ENCODE measurements at places on chromosomes 7 and 10.

- peak; percentile 1 for DNase-seq
Observed at GRCh38 chr7:158414486-158414961, 173.1 kb downstream of the PTPRN2 start.

- DNase-seq: peak; percentile 75
Observed at GRCh38 chr10:60963441-60964256, 19.7 kb upstream of the RHOBTB1 start.

GRCh38 chr10:124574456-124575070 lies 112.9 kb downstream of the LHPP start:
- no peak for DNase-seq

- DNase-seq: no peak
Observed at GRCh38 chr7:18623389-18623788, 127.8 kb downstream of the HDAC9 start.

DNA sequence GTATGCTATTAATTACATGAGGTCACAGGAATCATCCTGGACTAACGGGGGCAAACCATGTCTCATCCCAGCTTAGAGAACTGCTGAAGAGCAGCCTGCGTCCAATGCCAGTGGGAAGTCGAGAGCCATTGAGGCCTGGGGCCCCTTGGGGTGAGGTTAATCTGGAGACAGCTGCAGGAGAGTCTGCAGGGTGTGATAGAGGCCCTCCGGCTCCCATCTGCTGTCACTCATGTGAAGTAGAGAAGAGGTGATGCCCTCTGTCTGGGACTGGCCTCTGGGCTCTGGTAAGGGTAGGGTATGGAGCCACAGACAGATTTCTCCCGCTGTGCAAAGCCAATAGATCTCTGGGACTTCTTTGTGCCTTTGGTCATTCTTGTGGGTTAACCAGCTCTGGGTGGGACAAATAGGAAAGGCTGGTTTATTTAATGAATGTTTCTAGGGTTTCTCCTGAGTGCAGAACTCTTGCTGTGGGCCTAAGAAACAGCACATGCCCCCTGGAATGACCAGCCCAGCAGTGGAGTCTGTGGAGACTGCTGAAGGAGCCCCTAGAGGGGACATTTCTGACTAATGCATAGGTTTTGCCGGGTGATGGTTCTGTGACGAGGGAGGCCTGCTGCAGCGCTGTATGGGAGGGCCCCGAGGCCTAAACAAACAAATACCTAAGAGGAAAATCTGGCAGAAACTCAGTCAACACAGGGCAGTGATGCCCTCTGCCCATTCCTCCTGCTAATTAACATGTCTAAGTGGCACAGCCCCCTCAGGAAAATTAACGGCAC lies 34.5 kb downstream of the CRHR2 start:
- no peak for DNase-seq

GRCh38 chr7:130087364-130087763 lies 17.0 kb downstream of the KLHDC10 start:
- no peak for DNase-seq

- no peak for DNase-seq
Observed at GRCh38 chr10:56547163-56547562, 186.1 kb upstream of the ZWINT start.

DNA sequence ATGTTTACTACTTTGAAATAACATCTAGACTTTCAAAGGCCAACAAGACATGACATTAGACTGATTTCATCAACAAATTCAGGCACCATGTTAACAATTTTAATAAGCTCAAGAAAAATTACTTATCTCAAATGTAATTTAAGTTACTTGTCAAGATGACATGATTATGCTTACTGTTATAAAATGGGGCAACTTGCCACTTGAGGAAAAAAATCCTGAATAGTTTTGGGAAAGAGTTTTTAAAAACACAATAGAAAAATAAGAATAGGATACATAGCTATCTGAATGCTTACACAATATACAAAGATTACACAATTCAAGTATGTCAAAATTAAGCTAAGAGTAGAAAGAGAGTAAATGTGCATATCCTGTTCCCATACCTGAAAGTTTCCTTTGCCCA lies 85.4 kb downstream of the RNF32 start:
- no peak for DNase-seq

DNA sequence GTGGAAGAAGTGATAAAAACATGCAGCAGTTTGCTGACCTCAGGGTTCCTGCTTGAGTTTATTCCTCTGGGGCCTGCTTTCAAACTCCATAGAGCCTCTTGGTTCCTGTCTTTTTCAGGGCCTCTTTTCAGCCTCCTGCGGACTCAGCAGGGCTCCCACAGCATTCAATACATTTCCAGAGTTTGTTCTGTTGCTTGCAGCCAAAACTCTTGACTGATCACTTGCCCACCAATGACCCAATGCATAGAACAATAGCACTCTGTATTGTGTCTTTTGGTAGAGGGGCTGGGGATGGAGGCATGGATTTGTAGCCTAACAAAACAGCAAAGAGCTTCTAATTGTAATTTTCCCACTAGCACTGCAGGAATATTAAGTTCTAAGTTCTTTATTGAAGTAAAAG lies 50.8 kb upstream of the CREB5 start:
- DNase-seq: no peak

- DNase-seq: no peak
Observed at GRCh38 chr10:131743190-131744151, 157.3 kb upstream of the PPP2R2D start.

DNA sequence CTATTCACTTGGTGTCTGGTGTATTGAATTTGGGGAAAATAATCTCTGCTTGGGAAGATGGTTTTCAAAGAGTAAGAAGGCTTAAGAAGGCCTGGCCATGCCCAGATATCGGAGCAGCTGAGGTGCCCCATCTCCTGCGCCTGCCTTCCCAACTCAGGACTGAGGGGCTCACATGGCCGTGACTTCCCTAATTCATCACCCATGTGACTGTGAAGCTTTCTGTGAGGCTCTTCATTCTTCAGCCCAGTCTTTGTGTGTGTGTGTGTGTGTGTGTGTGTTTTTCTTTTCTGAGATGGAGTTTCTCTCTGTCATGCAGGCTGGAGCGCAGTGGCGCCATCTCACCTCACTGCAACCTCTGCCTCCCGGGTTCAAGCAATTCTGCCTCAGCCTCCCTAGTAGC lies 53.2 kb downstream of the PROSER2 start:
- DNase-seq: no peak

- DNase-seq: no peak
Observed at GRCh38 chr7:93202594-93203250, 23.5 kb downstream of the HEPACAM2 start.

DNA sequence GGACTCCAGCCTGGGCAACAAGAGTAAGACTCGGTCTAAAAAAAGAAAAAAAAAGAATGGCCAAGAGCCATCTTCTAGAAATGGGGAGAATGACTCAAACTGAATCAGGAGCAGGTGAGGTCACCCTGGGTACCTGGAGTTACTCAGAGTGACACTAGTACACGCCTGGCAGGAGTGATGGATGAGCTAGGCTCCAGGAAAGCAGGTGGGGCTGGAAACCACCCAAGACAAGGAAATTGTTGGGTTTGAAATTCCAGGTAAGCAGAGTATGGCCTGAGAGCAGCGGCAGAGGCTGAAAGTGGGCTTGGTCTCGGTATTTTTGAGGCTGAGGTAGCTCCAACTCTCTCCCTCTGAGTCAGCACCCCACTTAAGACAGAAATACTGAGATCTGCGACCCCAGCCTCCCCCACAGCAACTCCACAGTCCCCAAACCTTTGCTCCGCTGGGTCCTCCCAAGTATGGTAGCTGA lies 18.5 kb downstream of the DDIT4 start:
- DNase-seq: no peak

GRCh38 chr7:97401398-97401797 lies 283.9 kb downstream of the SDHAF3 start:
- DNase-seq: no peak

DNA sequence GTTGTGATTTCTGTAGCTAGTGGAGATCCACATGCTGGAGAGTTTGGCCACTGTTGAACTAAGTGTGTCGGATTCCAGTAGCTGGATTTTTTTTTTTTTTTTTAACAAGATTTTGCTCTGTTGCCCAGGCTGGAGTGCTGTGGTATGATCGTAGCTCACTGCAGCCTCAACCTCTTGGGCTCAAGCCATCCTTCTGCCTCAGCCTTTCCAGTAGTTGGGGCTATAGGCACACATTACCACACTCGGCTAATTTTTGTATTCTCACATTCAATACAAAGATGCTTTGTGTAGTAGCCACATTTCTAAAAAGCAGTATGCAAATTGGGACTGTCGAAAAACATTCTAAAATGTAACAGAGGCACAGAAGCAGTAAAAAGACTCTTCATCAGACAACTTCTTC lies 63.5 kb downstream of the RABGEF1 start:
- DNase-seq: peak; percentile 13

GRCh38 chr10:13661256-13661655 lies 74.5 kb downstream of the PRPF18 start:
- no peak for DNase-seq

DNA sequence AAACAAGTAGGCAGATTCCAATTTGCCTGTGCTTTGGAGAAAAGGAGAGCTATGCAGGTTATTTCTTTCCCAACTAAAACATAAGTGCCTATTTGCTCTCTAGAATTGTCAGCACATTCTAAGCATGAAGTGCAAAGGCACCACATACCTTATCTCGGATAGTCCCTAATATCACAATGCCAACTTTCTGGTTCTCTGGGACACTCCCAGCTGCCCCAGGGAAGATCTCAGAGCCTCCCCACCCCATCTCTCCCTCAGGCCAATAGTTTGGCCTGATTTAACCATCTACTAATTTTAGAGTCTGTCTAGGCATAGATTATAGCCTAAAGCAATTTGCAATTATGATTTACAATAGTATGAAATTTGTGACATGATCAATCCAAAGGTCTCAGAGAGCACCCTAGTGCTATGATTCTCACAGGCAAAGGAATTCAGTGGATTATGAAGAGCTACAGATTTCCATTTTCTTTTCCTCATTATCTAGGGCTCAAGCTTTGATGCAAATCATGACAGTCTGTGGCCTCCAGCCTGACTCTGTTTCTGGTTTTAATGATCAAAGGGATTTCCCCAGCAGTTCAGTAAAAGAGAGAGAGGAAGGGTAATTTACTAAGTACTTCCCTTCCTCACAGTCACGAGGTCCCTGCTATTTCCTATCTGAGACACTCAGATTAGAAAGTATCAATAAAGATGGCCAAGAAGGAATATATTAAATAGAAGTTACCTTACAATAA lies 29.0 kb upstream of the IL6 start:
- no peak for DNase-seq

GRCh38 chr7:129882531-129882930 lies 70.2 kb downstream of the UBE2H start:
- DNase-seq: no peak

- no peak for DNase-seq
Observed at GRCh38 chr7:15367897-15368296, 193.9 kb downstream of the AGMO start.

All from astrocyte of the spinal cord (primary cell).